SJSA1 (cell line): ENCODE measurements at places on chromosomes 16 and 17. TPM values are rescaled to one million over a fixed set of nuclear protein-coding genes. Genes with fewer than 3 reads are reported as not detected.

DNA sequence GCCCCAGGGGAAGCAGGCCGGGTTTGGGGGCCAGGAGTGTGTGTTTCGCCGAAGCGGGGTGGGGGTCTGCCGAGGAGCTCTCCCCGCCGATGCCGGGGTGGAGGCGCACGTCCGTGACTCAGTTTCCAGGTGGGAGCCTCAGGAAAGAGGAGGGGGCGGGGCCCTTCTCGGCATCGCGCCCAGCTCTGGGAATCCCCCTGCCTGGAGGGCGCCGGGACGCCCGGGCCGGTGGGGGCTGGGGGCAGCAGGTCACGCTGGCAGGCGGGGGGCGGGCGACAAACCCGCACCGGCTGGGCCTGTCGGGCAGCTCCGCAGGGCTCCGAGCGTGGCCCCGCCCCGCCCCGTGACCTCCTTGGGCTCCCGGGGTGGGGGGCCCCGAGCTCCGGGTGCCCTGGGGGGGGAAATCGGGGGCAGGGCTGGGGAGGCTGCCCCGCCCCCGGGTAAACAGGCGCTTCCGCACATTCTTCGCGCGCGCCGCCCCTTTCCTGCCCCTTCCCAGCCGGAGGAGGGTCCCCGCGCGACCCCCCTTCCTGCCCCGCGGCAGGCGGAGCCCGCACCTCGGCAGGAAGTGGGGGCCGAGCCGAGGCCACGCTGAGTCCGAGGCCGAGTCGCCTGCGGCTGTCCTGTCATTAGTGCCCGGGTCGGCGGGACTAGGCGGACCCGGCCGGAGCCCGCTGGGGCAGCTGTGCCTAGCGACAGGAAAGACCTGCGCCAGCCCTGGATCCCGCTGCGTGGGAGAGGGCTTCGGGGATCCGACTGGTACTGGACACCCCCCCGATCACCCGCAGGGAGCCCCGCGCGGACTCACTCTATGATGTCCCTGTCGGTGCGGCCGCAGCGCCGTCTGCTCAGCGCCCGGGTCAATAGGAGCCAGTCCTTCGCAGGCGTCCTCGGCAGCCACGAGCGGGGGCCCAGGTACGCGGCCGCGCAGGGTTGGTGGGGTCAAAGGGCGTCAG lies 9.3 kb downstream of the RIPOR1 start:
- H3K36me3 ChIP-seq = peaks cover 53% of the 10 kb centered on the region
- DNase-seq = peak; percentile 52
- peaks cover 26% of the 10 kb centered on the region for H3K4me1 ChIP-seq
- no peaks in the 10 kb centered on the region for H3K27me3 ChIP-seq

DNA sequence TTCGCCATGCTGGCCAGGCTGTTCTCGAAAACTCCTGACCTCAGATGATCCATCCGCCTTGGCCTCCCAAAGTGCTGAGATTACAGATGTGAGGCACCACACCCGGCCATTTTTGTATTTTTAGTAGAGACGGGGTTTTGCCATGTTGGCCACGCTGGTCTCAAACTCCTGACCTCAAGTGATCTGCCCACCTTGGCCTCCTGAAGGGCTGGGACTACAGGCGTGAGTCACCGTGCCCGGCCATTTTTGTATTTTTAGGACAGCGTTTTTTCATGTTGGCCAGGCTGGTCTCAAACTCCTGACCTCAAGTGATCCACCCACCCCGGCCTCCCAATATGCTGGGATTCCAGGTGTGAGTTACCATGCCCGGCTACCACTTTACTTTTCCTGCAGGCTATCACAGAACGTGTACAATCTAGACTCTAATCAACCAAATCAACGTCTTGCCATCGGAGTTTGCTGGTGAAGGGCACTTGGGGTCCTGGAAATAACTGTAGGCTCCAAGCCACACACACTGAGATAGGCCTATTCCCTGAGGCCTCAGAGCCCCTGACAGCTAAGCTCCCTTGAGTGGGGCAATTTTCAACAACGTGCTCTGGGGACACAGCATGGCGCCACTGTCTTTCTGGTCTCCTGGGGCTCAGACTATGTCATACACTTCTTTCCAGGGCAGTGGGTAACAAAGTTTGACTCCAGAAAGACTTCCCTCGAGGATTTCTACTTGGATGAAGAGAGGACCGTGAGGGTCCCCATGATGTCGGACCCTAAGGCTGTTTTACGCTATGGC lies 12.7 kb downstream of the SERPINF1 start:
- H3K4me3 ChIP-seq = no peak overlapping the region
- H3K36me3 ChIP-seq = peaks cover 9% of the 10 kb centered on the region
- H3K27ac ChIP-seq = no peak overlapping the region
- peaks cover 18% of the 10 kb centered on the region for H3K4me1 ChIP-seq
- DNase-seq = no peak

- 0 out of 2 replicates have a peak, but pooled peaks cover 4% of the 10 kb centered on the region for H3K4me1 ChIP-seq
- DNase-seq = no peak
- no peak overlapping the region for H3K4me3 ChIP-seq
- H3K27me3 ChIP-seq = no peaks in the 10 kb centered on the region
- H3K27ac ChIP-seq = no peak overlapping the region
Measured at GRCh38 chr17:17806611-17807274, 30.0 kb downstream of the SREBF1 start.

The SLC52A1 gene
- total RNA-seq = not detected in 2 replicates

The GAS7 gene
- total RNA-seq = 2.4 and 2.6 TPM in 2 replicates

The FGF11 gene
- total RNA-seq = not detected in 2 replicates
